Activated CD8-positive, alpha-beta T cell treated with anti-CD3 and anti-CD28 coated beads for 36 hours (primary cell): ENCODE measurements at places on chromosomes 1 and 21. TPM values are rescaled to one million over a fixed set of nuclear protein-coding genes. Genes with fewer than 3 reads are reported as not detected.

GRCh38 chr1:152111515-152111968 is 3.7 kb downstream of the TCHH start:
- H3K27me3 ChIP-seq, result peaks cover 20% of the 10 kb centered on the region
- no peak overlapping the region for H3K4me3 ChIP-seq
- H3K4me1 ChIP-seq, result peaks cover 4% of the 10 kb centered on the region

- no peaks in the 10 kb centered on the region for H3K27me3 ChIP-seq
- H3K4me3 ChIP-seq, result peak overlapping the region; percentile 26
- peaks cover 10% of the 10 kb centered on the region for H3K4me1 ChIP-seq
- peaks cover 6% of the 10 kb centered on the region for H3K36me3 ChIP-seq
- H3K27ac ChIP-seq, result no peak overlapping the region
Observed at GRCh38 chr21:25999921-26000582, 170.5 kb downstream of the APP start.

DNA sequence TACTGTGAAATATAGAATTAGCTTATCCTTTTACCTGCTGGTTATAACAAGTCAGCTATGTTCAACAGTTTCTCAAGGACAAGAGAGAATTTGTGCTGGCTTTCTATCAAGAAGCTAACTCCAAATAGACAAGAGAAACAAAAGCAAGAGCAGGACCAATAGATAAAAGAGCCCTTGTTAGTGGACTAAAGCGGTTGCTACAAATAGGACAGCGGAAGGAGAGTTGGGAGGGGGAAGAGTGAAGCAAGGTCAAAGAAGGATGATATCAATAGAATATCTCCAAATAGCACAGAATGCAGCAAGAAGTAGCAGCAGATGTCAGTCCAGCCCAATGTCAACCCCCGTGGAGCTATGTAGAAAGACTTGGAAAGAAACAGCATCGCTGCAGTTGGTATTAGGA is 53.0 kb upstream of the AKT3 start:
- no peak overlapping the region for H3K4me3 ChIP-seq
- H3K27me3 ChIP-seq, result peaks cover 2% of the 10 kb centered on the region
- no peak overlapping the region for H3K27ac ChIP-seq
- H3K36me3 ChIP-seq, result no peaks in the 10 kb centered on the region
- no peak for DNase-seq

DNA sequence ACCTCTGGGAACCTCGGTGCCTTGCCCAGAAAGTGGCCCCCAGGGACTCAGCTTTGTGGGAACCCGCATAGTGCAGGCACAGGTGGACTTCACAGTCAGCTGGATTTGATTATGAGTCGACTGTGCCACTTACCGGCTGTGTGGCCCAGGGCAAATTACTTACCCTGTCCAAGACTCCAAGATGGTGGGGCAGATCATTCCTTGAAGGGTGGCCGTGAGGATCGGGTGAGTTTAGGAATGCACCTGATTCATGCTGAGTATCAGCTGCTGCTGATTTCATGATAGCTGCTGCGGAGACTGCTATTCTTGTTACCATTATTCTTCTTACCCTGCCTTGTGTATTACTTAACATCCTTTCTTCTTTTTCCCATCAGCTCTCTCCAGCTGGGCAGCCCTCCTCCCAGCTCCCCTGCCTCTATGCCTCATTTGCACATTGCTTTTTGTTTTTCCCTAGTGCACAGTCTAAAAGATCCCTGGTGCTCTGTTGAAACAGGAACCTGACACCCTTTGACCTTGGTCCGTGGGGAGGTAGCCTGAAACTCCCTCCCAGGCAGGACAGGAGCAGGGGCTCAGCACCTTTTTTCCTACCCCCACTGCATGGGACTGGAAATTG is 40.5 kb upstream of the FHAD1 start:
- H3K4me1 ChIP-seq, result no peaks in the 10 kb centered on the region
- no peak overlapping the region for H3K4me3 ChIP-seq
- H3K36me3 ChIP-seq, result no peaks in the 10 kb centered on the region
- peaks cover 9% of the 10 kb centered on the region for H3K27me3 ChIP-seq
- no peak for DNase-seq
- no peak overlapping the region for H3K27ac ChIP-seq

DNA sequence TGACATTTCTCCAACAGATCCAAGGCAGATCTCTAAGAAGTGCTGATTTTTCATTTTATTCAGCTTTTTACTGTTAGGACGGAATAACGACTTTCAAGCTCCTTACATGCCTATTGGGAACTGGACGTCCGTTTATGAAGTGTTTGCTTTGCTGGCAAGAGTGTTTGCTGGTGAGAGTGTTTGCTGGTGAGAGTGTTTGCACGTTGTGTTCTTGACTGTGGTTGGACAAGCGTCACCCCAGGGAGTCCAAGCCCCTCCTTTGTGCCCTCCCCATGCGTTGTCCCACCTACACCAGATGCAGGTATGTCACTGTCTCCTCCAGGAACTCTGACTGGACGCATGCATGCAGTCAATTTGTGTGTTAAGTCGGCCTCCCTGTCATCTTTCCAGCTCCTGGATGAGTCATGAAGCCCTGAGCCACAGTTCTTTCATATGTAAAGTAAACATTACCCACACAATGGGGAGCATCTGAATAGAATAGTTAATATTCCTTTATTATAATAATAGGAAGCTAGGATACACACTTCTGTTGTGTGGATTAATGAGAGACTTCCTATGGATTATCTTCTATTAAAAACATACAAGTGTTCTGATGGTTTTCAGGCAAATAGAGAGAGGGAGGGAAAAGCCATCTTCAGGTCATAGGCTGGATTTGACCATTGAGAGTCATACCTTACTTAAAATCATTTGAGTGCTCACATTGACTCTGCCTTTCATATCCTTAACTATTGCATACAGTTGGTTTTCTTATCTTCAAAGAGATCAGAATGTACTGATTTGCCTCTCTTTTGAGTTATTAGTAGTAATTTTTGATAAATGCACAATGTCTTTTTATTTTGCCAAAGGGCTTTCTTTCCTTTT is 119.2 kb downstream of the GALNT2 start:
- DNase-seq, result peak; percentile 47
- peaks cover 39% of the 10 kb centered on the region for H3K36me3 ChIP-seq
- no peaks in the 10 kb centered on the region for H3K27me3 ChIP-seq
- H3K27ac ChIP-seq, result peak overlapping the region; percentile 29
- peaks cover 36% of the 10 kb centered on the region for H3K4me1 ChIP-seq

DNA sequence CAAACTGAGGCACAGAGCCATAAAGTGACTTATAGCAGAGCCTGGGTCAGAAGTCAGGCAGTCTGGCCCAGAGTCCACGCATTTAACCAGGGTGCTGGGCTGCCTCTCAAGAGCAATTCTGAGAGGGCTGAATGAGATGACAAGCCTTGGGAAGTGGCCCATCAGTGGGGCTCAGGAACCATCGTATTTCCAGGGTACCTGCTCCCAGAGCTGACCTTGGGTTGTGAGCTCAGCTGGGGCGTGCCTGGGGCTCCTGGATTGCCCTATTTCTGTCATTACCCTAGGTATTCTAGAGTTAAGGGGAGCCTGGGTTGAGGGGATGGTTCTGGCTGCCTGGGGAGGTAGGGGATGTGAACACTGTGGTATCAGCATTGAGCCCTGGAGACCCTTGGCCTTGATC is 49.4 kb downstream of the LGR6 start:
- H3K4me3 ChIP-seq, result no peak overlapping the region
- no peaks in the 10 kb centered on the region for H3K36me3 ChIP-seq
- no peaks in the 10 kb centered on the region for H3K4me1 ChIP-seq
- H3K27ac ChIP-seq, result no peak overlapping the region
- H3K27me3 ChIP-seq, result peaks cover 4% of the 10 kb centered on the region

- H3K36me3 ChIP-seq, result no peaks in the 10 kb centered on the region
- no peaks in the 10 kb centered on the region for H3K4me1 ChIP-seq
- no peak overlapping the region for H3K4me3 ChIP-seq
- no peak for DNase-seq
- peaks cover 16% of the 10 kb centered on the region for H3K27me3 ChIP-seq
- H3K27ac ChIP-seq, result no peak overlapping the region
Observed at GRCh38 chr1:159146980-159147379, 24.4 kb upstream of the CADM3 start.

The WNT4 gene
- not detected for total RNA-seq

The SMPDL3B gene
- 0.27 TPM for total RNA-seq

The CR1 gene
- total RNA-seq, result 0.14 TPM

The SNRPE gene
- 373 TPM for total RNA-seq
